ENCODE measurements at places on chromosomes 1 and 21.

- no peak for DNase-seq
Observed at GRCh38 chr1:109040989-109041620, 797 bp downstream of the WDR47 start.

- DNase-seq: peak; percentile 34
Observed at GRCh38 chr21:44297525-44298290, 2.1 kb upstream of the PFKL start.

- DNase-seq: no peak
Observed at GRCh38 chr1:8567146-8567545, 249.2 kb downstream of the SLC45A1 start.

DNA sequence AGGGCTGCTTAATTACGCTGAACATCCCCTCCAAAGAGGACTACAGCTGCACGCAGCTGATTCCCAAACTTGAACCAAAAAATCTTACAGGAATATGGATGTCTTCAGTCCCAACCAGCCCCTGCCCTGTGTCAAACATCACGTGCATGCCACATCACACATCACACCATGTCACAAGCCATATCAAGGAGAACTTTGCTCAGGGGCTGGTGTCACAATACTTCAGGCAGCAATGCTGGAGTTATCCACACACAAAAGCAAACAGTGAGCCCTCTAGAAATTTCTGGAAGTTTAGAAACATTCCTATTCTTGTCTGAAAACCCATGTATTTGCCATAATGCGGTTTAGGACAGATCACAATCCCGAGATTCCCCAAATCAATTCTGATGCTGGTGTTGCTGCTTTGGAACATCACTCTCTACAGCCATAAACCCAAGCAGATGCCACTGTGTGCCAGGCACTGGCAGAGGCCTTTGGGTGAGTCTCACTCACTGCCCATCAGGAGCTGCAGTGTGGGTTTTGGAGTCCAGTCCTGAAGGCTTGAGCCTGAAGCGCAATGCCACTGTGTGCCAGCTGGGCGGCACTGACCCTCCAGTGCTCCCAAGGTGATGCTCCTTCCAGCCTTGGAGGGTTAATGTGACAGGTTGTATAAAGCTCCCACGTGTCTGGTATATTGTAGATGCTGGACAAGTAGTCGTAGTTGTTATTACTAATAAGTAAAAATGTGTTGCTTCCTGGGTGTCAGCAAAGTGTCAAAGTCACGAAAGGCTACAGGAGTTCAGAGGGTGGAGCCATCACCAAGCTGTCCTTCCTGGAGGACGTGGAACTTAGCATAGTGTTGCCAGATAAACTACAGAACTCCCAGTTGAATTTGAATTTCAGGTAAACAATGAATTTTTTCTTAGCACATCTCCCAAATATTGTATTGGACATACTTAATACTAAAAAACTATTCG lies 20.1 kb upstream of the EFNA1 start:
- DNase-seq: no peak

- DNase-seq: no peak
Observed at GRCh38 chr1:115476616-115477015, 138.6 kb upstream of the NGF start.

GRCh38 chr1:99279525-99279924 lies 15.2 kb downstream of the PLPPR4 start:
- DNase-seq: no peak

GRCh38 chr1:70431317-70431716 lies 20.2 kb downstream of the CTH start:
- no peak for DNase-seq

DNA sequence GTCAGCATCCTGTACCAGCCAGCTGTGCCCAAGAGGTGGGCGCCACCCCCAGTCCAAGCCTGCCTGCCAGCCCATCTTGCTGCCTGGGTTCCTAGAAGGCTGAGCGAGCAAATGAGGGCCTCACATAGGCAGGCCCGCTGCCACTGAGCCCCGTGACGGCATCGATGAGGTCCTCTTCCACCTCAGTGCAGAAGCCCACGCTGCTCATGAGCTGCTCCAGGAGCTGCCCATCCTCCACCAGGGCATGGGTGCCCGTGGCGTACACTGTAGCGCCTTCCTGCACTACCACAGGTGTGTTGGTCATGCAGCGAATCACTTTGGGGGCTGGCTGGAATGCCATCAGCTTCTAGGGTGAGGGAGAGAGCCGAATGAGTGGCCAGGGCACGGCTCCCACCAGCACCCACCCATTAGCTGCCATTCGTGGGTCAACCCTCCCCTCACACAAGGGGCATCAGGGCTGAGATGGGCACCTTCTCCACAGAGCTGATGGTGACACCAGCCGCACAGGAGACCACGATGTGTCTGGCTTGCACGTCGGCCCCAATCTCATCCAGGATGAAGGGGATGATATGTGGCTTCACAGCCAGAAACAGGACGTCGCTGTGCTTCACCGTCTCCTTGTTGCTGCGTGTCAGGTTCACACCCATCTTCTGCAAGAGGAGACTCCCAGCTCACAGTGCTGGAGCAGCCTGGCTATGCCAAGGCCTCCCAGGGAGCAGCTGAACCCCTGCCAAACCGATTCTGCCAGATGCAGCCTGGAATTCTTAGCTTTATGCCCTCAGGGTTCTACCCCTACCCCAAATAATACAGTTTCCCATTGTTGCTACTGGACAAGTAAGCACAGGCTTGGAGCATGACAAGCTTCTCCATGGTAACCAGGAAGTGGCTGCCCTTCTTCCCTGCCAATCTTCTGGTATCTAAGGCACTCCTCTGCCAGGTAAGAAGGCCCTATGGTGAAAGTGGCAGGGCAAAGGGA lies 2.0 kb downstream of the PYCR2 start:
- no peak for DNase-seq

DNA sequence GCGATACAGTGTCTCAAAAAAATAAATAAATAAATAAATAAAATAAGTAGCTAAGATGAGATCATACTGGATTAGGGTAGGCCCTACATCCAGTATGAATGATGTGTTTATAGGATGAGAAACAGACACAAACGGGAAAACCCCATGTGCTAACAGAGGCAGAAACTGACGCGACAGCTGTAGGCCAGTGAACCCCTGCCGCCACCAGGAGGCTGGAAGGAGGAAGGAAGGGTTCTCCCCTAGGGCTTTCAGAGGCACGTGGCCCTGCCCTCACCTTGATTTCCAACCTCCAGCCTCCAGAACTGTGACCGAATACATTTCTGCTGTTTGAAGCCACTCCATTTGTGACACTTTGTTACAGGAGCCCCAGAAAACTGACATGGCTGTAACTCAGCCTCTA lies 38.5 kb downstream of the CHD5 start:
- no peak for DNase-seq

- DNase-seq: no peak
Observed at GRCh38 chr1:5947071-5947821, 45.0 kb downstream of the NPHP4 start.

DNA sequence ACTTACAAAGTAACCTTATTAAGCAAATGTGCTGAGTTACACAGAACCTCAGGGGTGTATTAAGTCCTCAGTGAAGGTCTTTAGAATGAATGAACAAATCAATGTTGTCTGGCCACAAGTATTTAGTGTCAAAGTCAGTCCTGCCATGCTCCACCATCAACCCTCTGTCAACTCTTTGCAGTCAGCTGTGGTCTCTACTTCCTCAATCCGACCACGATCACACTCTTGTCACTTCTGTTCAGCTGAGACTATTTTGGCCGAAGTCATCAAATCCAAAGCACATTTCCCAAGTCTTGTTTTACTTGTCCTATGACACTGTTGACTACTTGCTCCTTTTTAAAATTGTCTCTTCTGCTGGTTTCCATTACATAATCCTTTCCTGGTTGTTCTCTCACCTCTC lies 173.5 kb downstream of the ST6GALNAC5 start:
- no peak for DNase-seq

GRCh38 chr21:17512253-17513213 lies at the start of gene CXADR:
CXADR (plus strand) TSS chr21:17513043; CDS start chr21:17513130, 87 bp downstream.
- DNase-seq: peak; percentile 60

DNA sequence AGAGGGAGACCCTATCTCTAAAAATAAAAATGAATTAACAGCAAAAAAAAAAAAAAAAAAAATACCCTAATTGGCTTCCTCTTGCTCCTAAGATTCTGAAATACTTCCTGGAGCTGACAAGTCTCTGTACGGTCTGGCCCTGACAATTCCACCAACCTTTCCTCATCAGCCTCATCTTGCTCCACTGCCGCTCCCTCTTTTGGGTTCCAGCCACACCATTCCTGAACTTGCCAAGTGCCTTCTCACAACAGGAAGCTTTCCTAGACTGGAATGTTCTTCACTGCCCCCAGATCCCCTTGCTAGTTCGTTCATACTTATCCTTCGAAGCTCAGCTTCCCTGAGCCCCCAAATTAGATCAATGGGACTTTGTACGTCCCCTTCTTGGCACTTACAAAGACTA lies 37.0 kb downstream of the AKNAD1 start:
- DNase-seq: no peak

- DNase-seq: no peak
Observed at GRCh38 chr1:75396745-75397144, 214.2 kb downstream of the SLC44A5 start.

- DNase-seq: no peak
Observed at GRCh38 chr1:179047636-179047997, 21.9 kb downstream of the FAM20B start.

- DNase-seq: no peak
Observed at GRCh38 chr1:108130794-108131193, 69.3 kb downstream of the SLC25A24 start.

GRCh38 chr1:42258218-42258617 lies 76.8 kb downstream of the FOXJ3 start:
- no peak for DNase-seq

GRCh38 chr1:203219934-203220333 lies 9.5 kb downstream of the CHIT1 start:
- DNase-seq: no peak

GRCh38 chr1:200889571-200889970 lies 5.1 kb upstream of the INAVA start:
- no peak for DNase-seq

- DNase-seq: no peak
Observed at GRCh38 chr21:45905196-45905595, 76.4 kb upstream of the COL6A1 start.

DNA sequence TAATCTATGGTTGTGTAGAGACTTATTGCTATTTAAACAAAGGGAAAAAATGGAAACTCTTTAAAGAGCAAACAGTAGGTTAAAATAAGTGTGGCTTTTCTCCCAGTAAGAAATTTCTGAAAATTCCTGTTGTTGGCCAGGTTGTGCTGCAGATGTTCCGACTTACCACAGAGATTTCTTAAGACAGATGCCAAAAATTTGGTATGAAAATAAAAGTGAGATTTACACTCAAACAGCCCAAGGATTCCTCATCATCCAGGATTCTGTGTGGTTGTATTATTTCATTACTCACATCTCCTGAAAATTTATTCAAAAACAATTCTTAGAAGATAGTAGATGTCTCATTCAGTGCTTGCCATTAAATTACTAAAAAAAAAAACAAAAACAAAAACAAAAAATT lies 296.7 kb upstream of the PTBP2 start:
- DNase-seq: no peak

DNA sequence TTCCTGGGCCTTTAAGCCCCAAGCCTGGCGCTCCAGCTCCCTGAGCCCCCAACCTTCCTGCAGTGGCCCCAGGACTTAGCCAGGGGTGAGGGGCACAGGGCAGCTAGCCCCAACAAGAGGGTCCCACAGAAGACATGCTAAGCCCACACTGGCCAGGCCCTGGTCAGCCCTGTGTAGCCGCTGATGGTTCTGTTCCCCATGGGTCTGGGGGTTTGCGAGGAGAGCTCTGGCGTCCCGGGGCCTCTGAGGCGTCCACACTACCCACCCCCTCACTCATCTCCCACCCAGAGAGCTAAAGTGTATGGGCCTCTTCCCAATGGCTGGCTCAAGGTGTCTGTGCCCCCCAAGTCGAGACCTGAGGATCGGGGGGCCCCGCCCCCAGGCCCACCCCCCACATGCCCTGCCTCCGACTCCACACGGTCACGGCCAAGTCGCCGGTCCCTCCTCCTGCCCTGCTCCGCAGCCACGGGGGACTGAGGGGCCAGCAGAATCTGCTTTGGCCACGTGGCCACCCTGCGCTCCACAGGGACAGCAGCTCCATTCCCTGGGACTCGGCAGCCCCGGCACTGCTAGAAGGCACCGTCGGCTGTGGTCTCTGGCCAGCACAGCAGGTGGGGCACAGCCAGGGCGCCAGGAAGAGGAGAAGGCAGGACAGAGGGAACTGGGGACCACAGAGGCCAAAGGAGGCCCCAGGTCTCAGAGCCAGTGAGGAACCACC lies 7.8 kb downstream of the TNFRSF18 start:
- no peak for DNase-seq

DNA sequence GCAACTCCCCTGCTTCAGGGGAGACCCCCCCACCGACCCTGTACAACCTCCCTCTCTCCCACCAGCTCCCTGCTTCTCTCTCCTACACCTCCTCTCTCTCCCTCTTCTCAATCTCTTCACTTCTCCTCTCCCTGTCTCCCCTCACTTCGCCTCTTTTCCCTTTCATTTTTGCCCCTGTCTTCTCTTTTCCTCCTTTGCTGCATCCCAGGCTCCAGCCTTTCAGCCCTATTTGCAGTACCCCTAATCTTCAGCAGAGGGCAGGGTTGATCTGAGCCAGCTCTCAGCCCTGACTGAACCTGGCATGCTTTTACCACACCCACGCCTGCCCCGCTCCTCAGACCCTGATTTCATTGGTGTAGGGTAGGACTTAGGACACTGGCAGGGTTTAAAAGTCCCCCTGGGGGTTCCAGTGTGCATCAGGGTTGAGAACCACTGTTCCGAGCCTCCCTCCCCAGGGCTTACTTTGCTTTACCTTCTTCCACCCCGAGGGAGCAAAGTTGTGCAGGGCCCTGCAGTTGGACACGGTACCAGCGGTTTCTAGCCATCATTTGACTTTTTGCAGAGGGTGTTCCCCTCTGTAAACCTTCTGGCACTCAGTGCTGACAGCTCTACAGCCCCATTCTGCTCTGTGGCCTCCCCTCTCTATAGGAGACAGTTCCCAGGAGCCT lies 67.3 kb upstream of the CNTN2 start:
- peak; percentile 16 for DNase-seq

GRCh38 chr1:223363856-223364684 lies at the start of gene SUSD4:
SUSD4 (minus strand) TSS chr1:223364176; CDS start chr1:223363425, 751 bp downstream.
- peak; percentile 26 for DNase-seq

GRCh38 chr1:211902624-211903291 lies 72.2 kb upstream of the LPGAT1 start:
- no peak for DNase-seq

DNA sequence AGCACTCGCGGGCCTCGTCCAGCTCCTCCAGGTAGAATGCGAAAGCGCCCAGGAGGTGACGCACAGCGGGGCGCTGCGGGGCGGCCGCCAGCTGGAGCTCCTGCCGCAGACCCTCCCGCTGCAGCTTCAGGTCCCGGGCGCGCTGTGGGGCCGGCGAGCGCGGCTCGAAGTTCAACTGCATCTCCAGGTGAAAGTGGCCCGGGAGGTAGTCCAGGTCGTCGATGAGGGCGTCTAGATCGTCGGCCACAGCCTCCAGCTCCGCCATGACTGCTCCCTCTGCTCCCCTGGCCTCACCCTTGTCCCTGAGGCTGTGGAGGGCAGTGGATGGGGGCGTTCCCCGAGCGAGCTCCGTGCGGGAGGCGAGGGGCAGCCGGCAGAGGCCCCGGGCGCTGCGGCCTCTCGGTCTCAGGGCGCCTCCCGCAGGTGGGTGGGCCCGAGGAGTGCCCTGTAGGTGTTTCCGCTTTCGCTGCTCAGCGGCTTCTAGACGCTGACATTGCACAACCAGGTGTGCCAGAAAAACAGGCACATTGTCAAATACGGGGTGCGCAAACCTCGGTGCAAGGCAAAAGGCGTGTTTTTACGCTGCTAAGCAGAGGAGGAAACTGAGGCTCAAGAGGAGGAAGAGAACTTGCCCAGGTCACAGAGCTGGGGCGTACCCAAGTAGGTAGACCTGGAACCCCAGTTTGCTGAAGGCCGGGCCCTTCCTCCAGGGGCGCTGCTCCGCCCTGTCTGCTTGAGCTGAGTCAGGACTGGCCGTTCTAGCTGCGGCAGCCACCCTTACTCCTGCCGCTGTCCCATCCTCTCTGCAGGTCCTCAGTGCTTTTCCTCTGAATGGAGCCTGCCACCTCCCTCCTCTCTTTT lies at the start of gene TTC22:
Gene TTC22 (minus strand): TSS at position 425 of the 861 bp plus-strand sequence. CDS start 160 bp downstream, at position 265.
- peak; percentile 34 for DNase-seq
